Bone marrow (tissue), 2 donors: ENCODE measurements at places on chromosomes 12 and 14.

GRCh38 chr12:67826946-67827720 is 162.1 kb upstream of the IFNG-AS1 start:
- DNase-seq: no peak

GRCh38 chr14:64296561-64296960 is 2.4 kb upstream of the ESR2 start:
- no peak for DNase-seq

- DNase-seq: no peak
Observed at GRCh38 chr12:84619053-84619571, 293.5 kb downstream of the SLC6A15 start.

DNA sequence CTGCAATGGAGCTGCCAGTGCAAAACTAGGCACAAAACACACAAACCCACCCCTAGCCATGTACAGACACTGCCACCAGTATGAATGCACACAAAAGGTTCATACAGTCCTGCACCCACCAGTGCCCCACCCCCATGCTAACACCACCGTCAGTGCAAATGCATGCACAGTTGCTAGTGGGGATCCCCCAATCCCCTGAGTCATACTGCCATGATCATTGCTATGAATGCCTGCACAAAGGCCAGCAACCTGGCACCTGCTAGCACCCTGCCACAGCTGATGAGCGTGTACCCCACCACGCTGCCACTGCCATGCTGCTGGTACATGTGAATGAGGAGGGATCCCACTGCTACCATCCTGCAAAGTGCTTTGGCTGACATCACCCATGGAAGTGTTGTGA is 23.9 kb downstream of the PZP start:
- DNase-seq: no peak

DNA sequence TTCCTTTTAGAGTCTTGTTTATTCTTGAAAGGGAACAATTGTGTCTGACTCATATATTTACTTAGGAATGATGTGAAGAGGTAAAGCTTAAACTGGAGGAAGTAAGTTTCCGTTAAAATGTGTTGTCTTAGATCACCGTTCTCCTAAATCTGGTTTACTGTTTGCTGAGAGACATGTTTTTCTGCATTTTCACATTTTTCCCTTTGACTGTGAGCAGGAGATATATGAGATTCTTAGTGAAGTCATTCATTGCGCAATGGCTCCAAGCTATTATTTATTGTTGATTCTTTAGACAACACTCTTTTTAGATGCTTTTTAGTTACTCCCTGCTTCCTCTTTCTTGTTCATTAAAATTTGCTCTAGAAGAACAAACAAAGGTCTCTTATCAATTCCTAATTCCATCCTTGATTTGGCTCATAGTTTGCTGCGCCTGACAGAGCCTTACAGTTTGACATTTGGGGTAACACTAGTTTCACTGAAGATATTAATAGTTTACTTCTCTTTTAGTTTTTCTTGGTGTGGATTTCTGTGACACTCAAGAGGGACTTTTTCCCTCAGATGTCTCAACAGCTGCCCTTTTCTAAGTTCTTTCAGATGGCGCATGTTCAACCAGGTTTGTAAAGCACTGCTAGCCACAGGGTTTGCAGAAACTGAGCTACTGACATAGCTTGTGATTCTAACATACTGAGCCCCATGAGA is 11.4 kb downstream of the CLECL1 start:
- DNase-seq: no peak

DNA sequence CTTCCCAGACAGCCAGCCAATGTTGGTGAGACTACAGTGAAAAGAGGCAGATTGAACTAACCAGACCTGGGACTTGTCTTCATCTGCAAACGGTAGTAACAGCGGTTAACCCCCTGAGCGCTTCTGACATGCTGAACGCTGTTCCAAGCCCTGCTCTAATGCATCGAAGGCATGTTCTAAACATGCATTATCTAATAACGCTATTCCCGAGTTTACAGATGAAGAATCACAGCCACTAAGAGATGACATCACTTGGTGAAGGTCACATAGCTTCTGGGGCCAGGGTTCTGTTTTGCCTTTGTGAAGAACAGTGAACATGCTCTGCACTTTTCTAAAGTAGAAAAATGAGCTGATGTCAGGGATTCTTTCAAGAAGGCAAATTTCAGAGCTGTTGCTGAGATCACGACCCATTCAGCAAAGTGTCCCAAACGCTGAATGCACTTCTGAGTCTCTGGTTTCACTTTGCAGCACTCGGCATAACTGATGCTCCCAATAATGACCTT is 56.0 kb downstream of the FOS start:
- DNase-seq: no peak

DNA sequence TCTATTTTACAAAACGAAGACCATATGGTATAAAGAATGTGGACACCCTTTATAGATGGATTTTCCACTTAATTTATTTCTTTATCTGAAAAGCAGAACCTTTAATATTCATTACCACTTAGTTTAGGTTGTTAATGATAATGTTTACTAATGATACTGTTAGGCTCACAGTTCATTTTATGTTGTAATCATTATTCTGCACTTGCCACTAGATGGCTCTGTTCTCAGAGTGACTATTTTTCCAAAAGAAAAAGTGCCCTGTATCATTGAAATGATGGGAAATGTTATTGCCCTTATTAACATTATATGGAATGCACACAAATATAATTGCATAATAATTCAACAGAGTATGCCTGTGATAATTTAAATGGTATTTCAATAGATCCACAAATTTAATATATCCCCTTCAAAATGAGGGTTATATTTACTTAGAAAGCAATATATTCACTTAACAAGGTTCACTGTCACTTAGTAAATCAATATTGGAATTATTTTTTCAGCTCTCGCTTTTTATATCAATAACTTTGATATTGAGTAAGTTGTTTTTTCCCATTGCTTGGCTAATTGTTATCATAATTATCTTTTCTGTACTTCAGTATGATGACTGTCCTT is 95.7 kb downstream of the PDE3A start:
- no peak for DNase-seq

GRCh38 chr12:91219511-91219910 is 36.9 kb upstream of the DCN start:
- DNase-seq: no peak

GRCh38 chr12:542395-543113 is 82.8 kb downstream of the B4GALNT3 start:
- no peak for DNase-seq

- DNase-seq: peak; percentile 11
Observed at GRCh38 chr12:29241821-29242591, 92.9 kb downstream of the FAR2 start.
